ENCODE measurements at places on chromosomes 2 and 18. TPM values are rescaled to one million over a fixed set of nuclear protein-coding genes. Genes with fewer than 3 reads are reported as not detected.

Gene COBLL1
- 85.9 TPM for total RNA-seq

Gene BOLL
- total RNA-seq, result not detected

Gene LIPG
- total RNA-seq, result 2.2 TPM

Gene LYG1
- 1.1 TPM for total RNA-seq

Gene C2orf66
- total RNA-seq, result 0.26 TPM

Gene STEAP3
- total RNA-seq, result 15.2 TPM

Gene CFAP53
- total RNA-seq, result 0.16 TPM

Gene CTNNA2
- total RNA-seq, result not detected

Gene POTEI
- total RNA-seq, result not detected

Gene GCG
- total RNA-seq, result not detected

Gene BOD1L2
- total RNA-seq, result not detected

Gene AGXT
- total RNA-seq, result 0.32 TPM

Gene EML6
- 2.4 TPM for total RNA-seq

Gene TMEM178A
- 1.5 TPM for total RNA-seq

Gene MOB4
- total RNA-seq, result 24.3 TPM

Gene CFC1
- total RNA-seq, result not detected

Gene AQP12A
- total RNA-seq, result not detected

Gene GRP
- total RNA-seq, result not detected

Gene GLI2
- 4.1 TPM for total RNA-seq

Gene C2orf78
- not detected for total RNA-seq

Gene MALL
- total RNA-seq, result 20.8 TPM

Gene BCL2
- 58.7 TPM for total RNA-seq

Gene ALLC
- not detected for total RNA-seq
